Activated CD4-positive, alpha-beta T cell treated with anti-CD3 and anti-CD28 coated beads for 4 hours (primary cell): ENCODE measurements at places on chromosomes 7 and 10.
A peak's percentile ranks its signal among the peaks of the same experiment; 100 is the strongest.

GRCh38 chr10:35458500-35459448 lies 122.5 kb downstream of the CCNY start:
- no peak for DNase-seq

DNA sequence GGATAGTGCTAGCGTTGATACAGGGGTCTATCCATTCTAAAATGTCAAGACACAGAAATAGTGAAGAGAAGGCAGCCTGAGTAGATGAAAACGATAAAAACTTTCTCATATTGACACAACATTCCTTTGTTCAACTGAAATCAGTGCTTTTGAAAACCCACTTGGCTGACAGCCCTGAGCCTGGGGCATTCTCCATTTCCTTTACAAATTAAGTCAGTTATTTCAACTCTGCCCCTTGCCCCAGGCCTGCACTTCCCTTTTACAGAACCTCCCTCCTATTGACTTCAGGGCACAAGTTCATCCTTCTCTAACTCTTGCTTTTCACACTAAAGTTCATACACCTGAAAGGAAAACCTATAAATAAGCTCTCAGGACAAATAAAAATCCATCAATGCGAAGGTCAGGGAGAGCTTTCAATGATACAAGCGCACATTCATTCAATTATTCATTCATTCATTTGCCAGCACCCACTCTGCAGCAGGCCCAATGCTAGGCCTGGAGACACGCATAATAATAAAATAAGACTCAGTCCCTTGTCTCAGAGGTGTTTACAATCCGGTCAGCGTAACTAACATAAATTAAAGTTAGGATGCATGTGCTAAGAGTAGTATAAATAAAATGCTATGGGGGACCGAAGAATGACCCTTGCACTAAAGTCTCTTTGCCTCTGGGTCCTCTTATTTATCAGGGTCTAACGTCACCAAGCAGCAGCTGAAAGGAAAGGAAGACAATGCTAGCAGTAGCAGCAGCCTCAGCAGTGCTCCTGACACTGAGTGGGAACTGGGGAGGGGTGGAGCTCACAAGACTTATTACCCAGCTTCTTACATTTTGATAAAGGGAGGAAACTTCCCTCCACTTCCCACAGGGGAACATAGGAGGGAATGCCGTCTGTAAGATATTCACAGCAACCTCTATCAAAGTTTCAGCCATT lies 134.8 kb downstream of the PDE1C start:
- DNase-seq = no peak

GRCh38 chr10:114902151-114902550 lies 35.8 kb upstream of the TRUB1 start:
- DNase-seq = no peak

- DNase-seq = no peak
Observed at GRCh38 chr7:128915841-128916642, 5.5 kb upstream of the KCP start.

DNA sequence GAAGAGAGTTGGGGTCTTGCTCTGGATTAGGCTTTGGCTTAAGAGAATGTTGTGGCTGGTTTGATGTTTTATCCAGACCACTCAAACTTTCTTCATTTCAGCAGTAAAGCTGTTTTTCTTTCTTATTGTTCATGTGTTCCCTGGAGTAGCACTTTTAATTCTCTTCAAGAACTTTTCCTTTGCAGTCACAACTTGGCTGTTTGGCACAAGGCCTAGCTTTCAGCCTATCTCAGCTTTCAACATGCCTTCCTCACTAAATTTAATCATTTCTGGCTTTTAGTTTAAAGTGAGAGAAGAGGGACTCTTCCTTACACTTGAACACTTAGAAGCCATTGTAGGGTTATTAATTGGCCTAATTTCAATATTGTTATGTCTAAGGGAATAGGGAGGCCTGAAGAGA lies 18.1 kb downstream of the CCDC126 start:
- DNase-seq = no peak

- no peak for DNase-seq
Observed at GRCh38 chr10:112208292-112208691, 24.7 kb upstream of the GPAM start.

DNA sequence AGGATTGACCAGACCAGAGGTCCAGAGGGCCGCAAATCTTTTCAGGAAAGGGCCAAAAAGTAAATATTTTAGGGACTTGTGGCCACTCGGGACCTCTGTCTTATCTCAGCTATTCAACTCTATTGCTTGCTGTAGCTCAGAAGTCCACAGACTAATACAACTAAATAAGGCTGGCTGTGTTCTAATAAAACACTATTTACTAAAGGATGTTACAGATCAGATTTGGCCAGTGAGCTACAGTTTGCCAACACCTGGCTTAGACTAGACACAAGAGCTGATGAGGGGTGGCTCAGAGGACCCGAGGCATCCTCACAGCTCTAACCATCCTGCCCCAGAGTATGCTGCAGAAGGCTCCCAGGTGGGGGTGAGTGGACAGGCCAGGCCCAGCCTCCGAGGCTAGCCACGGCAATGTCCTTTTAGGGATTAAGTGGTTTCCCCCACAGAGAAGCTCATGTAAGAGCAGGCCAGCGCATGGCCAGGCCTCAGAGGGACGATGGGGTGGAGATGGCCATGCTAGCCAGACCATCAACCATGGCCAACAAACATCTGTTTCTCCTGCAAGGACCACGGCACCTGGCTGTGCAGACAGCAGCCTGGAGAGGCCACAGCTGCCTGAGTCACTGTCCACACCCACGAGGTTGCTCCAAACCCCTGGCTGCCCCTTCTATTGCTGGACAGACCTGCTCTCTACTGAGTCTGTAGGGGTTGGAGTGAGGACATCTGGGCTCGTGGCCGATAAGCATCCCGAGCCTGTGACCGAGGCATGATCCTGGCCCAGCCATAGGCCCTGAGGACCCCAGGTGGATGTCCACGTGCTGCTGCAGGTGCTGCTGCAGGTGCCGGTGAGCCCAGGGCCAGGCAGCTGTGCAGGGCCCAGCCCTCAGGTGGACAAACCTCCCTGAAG lies 76.5 kb downstream of the AFAP1L2 start:
- DNase-seq = no peak

GRCh38 chr7:48130658-48131108 lies 40.6 kb upstream of the ABCA13 start:
- no peak for DNase-seq

DNA sequence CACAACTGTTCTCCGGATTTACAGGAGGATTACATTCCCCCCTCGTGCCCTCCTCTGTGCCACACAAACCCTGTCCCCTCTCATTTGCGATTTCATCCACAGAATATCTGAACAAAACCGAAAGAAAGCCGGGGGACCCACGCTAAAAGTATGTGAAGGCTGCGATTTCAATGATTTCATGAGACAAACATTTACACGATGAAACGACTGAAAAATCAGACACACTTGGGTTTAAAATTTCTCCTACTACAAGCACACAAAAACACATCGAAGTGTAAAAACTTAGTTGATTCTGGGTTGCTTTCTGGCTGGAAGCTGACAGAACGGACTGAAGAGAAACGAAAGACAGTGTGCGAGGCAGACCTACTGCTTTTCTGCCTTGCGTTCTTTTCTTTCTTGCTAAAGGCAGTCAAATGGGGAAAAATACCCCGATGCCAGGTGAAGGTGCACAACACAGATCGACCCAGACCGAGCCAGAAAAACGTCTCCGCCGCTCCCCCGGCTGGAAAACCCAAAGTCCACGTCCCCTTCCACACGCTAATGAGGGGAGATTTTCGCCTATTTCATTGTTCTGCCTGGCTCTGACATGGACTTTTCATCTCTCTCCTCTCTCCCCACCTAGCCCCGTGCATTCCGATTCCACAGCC lies 1.2 kb downstream of the HIPK2 start:
- peak; percentile 28 for DNase-seq

DNA sequence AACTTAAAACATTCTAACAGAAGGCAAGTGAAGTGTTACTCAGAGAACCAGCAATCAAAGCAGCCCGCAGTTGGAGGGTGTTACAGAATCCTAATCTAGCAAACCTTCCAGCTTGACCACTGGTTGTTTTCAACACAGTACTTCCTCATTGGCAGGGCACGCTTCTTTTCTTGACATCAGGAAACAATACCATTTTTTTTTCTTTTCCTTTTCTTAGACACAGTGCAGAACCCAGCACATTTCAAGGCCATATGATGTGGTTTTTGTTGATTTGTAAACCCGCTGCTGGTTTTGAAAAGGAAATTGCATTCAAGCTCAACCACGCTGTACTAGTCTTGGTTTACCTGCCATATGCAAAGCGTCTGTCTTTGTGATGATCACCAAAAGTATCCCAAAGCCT lies 33.4 kb downstream of the RHOBTB1 start:
- DNase-seq = no peak

DNA sequence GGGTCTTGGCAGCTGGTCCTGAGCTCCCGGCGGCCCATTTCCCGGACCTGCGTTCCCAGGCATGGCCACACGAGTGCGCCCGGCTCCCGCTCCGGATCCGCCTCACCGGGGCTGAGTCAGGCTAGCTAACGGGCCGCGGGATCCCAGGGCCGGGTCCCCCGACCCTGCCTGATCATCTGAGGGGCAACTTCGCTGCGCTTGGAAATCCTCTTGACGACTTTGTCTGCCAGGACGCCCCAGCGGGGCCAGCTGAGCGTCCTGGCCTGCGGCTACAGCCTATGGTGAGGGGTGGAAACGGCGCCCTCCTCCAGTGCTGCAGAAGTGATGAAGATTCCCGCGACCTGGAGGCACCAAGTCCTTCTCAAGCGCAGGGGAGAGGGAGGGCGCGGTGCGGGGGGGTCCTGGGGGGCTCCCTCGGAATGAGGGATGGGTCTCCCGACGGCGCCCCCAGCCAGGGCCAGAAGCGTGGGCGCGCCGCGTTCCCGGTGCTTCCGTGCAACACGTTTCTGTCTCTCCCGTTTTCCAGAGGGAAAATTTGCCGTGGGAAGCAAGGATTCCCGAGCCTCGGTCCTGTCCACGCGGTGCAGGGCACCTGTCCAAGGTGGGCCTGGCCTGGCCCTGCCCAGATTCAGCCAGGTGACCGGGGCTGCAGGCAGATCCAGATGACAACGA lies 212.4 kb downstream of the CCSER2 start:
- peak; percentile 63 for DNase-seq

- DNase-seq = no peak
Observed at GRCh38 chr7:29400437-29400836, 163.2 kb upstream of the PRR15 start.

GRCh38 chr7:2632733-2633537 lies 1.1 kb downstream of the TTYH3 start:
- peak; percentile 42 for DNase-seq

GRCh38 chr7:147912291-147912690 lies 678.3 kb upstream of the C7orf33 start:
- DNase-seq = no peak

- no peak for DNase-seq
Observed at GRCh38 chr10:69636626-69637605, 6.9 kb downstream of the FAM241B start.

DNA sequence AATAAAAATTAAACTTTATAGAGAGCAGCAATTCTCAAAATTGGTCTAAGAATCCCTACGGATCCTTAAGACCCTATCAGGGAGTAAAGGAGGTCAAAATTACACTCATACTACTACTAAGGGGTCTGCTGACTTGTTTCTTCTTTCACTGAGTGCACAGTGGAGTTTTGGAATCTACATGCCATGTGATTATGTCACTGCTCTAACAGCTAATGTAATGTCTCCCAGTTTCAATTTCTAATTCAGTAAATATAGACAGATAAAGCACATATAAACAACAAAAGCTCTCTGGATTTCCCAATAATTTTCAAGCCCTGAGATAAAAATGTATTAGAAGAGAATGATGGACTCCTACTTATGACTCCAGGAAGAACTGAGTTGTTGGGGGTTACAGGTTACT lies 74.6 kb downstream of the WAPL start:
- DNase-seq = no peak

GRCh38 chr10:104589871-104590270 lies 51.2 kb upstream of the SORCS3 start:
- DNase-seq = no peak

- DNase-seq = no peak
Observed at GRCh38 chr10:23613900-23614299, 175.0 kb downstream of the OTUD1 start.

DNA sequence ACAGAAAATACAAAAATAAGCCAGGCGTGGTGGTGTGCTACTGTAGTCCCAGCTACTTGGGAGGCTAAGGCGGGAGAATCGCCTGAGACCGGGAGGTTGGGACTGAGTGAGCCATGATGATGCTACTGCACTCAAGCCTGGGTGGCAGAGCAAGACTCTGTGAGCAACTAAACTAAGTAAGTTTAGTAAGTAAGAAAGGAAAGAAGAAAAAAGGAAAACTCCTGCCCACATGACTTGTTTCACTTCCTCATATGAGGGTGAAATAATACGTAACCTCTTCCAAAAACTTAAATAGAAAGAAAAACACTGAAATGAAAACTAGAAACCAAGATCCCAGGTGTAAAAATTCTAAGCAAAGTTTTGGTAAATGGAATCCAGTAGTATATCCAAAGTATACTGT lies 79.6 kb downstream of the LARP4B start:
- no peak for DNase-seq

- no peak for DNase-seq
Observed at GRCh38 chr7:99201027-99201426, 6.9 kb downstream of the KPNA7 start.

- DNase-seq = no peak
Observed at GRCh38 chr7:26865094-26865388, 651 bp upstream of the SKAP2 start.

DNA sequence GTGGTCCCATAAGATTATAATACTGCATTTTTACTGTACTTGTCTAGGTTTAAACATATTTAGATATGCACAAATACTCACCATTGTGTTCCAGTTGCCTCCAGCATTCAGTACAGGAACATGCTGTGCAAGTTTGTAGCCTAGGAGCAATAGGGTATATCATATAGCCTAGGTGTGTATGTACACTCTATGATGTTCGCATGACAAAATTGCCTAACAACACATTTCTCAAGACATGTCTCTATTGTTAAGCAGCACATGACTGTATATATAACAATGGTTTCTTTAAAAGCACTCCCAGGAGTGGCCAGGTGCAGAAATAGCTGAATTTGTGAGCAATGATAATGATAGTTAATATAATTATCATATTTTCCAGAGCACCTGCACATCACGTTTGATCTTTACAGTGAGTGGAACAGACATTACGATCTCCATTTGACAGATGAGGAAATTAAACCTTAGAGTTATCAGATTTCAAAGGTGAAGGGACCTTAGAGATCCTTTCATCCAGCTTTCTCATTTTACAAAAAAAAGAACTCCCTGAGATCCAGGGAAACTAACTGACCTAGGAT lies 99.2 kb upstream of the PDCD4 start:
- DNase-seq = no peak

- no peak for DNase-seq
Observed at GRCh38 chr7:80997841-80998240, 79.0 kb upstream of the SEMA3C start.

DNA sequence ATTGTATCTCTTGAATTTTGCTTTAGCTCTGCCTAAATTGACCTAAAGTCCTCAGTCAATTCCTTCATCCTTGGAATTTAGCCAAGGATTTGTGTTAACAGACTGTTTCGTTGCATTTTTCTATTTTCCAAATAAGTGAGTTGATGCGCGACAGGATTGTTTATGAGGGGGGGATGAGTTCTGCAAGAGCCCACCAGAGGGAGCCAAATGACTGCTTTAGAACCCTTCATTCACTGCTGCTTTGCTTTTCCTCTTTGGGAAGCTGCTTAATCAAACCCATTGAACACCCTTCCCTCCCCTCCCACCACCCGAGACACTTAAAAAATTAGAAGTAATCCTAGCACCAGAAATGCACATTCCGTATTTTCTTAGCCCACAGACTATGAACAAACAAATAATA lies 33.7 kb upstream of the PTF1A start:
- no peak for DNase-seq
